Stimulated activated CD8-positive, alpha-beta memory T cell treated with anti-CD3 and anti-CD28 coated beads, Interleukin-4, amount 100 ng/mL, for 1 hour (primary cell): ENCODE measurements at places on chromosomes 7 and 10.

GRCh38 chr7:69211739-69212138 is 386.5 kb upstream of the AUTS2 start:
- no peak for DNase-seq

DNA sequence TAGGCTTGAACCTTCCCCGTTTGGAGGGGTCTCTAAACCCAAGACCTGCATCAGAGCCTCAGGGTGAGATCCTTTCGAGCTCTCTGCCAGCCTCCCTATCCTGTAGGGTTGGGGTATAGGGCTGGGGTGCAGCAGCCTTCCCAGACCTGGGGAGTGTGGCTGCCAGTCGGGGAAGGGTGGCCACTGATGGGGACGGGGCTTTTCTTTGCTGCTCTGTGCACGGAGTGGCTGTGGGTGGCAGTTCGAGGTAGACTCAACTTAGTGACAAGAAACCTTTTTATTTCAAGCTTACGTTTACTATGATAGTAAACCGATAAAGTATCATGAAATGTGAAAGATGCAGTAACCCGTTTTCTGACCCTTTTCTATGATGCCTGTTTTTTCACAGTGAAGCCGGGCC is 13.0 kb downstream of the ZNF316 start:
- DNase-seq: no peak

- no peak for DNase-seq
Observed at GRCh38 chr10:115045499-115045898, 47.7 kb upstream of the ATRNL1 start.

- DNase-seq: no peak
Observed at GRCh38 chr7:28191751-28192150, 11.2 kb upstream of the JAZF1 start.

DNA sequence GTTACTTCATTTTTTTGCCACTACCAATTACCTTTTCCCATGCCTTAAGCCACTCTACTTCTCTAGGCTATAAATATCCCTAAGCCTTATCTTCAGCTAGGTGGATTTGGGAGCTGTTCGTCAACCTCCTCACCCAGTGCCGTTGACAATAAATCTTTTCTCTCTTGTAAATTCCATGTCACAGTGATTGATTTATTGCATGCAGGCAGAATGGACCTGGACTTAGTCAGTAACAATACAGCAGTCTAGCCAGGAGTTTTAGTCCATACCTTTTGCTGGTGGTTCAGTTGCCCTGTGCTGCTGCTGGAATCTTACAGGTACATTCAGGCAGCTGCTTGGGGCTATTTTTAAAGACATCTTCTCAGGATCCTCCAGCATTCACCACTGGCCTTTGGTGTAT is 350.5 kb upstream of the NRG3 start:
- no peak for DNase-seq

- DNase-seq: no peak
Observed at GRCh38 chr7:104135760-104136558, 71.9 kb downstream of the ORC5 start.

DNA sequence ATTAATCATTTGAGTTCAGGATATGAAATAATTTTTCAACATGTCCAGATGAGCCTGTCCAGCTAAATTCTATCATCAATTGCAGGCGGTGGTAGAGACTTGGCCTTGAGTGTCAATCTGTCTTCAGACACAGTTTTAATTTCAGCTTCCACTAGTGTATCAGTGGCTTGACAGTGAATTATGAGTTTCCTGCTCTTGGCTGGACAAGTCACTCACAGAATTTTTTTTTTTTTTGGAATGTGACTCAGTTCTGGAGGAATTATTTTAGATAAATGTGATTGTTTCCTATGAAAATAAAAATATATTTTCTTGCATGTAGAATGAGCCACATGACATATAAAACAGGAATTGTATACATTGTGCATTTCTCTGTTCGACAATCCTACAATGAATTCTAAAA is 319.9 kb upstream of the AKR1E2 start:
- DNase-seq: no peak
